ENCODE measurements at places on chromosomes 1 and 21.

DNA sequence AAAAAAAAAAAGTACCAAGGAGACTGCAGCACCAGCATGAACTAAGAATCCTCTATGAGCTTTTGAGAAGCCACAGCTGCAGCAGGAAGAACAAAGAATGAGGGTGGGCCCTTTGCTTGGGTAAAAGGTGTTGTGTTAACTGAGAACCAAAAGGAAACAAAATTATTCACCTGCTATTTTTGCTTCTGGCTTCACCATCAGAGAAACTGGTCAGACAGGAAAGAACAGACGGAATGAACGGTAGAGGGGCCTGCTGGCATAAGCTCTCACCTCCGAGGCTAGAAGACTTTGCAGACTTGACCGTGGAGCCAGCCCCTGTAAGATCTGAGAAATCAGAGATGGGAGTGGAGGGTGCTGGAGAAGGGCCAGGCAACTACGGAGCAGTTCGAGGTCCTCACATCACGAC lies 27.6 kb downstream of the IL10RB start:
- no peak for DNase-seq

DNA sequence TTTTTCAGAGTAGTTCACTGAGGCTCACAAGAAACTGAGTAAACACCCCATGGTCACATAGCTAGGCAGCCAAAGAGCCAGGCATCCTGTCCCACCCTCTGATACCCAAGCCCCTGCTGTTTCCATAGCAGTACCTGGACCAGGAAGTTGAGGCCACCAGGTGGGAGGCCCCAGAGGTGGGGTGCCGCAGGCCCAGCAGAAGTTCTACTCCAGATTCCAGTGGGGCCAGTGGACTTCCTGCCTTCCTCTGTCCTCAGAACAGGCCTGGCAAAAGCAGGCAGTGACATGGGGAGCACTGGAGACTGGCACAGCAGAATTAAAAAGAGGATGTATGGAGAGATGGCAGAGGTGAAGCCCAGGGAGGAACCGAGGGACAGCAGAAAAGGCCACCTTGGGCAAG lies 19.0 kb downstream of the FOXO6 start:
- no peak for DNase-seq

DNA sequence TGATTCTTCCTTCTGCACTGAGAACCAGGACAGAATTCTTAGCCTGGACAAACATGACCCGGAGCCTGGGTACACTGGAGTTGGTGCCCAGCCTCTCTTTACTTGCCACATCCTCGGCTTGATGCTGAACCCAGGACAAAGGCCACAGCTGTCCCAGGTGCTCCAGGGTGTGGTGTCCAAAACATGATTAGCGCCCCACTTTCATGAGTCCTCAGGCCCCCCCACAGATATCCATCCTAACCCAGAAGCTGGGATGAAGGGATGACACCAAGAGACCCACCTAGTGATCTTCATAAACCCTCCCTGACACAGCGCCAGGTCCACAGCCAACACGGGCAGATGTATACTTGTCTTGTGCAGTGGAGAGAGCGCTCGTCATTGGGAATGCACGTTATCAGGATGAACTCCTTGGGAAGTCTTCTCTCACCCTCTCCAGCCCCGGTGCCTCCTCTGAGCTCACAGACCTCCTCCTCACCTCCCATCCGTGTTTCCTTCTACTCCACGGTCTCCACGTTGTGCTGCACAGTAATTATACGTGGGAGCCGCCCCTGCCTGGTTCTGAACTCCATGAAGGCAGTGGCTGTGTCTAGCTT lies 3.6 kb downstream of the ABCA4 start:
- no peak for DNase-seq

DNA sequence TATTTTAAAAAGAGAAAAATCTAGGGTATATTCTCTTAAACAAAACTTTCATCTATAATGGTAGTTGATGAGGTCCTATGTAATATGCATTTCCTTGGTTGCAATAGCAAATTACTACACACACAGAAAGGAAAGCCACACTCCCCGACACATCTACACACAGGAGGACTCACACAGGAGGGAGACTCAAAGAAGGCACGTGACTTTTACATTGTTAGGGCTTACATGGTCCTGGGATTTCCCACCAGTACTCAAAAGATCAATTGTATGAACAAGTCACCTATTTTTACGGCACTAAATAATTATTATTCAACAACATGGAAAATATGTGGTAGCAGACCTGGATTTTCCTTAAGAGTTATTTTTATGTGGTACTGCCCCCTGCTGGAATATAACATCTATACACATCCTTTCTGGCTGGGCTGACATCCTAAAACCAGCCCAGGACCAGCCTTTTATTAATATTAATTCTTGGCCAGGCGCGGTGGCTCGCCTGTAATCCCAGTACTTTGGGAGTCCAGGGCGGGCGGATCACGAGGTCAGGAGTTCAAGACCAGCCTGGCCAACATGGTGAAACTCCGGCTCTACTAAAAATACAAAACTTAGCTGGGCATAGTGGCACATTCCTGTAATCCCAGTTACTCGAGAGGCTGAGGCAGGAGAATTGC lies 33.9 kb upstream of the LGALS8 start:
- DNase-seq = no peak

DNA sequence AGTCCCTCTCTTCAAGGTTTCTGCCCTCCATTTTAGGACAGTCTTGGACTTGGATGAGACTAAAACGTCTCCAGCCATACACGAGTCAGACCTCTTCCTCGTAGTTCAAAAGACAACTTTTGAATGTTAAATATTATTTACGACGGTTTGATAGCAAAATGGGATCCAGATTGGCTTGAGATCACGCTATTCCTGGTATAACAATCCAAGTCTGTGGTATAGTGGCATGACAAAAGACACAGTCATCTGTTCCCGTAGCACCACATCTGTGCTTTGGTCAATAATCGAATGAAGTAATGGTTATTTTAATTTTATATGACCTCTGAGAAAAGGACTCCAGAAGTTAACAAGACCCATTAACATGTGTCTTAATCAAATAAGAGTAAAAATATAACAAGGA lies 7.0 kb downstream of the PCP4 start:
- DNase-seq = no peak

GRCh38 chr1:3821447-3821846 lies 25.1 kb upstream of the LRRC47 start:
- DNase-seq = no peak

DNA sequence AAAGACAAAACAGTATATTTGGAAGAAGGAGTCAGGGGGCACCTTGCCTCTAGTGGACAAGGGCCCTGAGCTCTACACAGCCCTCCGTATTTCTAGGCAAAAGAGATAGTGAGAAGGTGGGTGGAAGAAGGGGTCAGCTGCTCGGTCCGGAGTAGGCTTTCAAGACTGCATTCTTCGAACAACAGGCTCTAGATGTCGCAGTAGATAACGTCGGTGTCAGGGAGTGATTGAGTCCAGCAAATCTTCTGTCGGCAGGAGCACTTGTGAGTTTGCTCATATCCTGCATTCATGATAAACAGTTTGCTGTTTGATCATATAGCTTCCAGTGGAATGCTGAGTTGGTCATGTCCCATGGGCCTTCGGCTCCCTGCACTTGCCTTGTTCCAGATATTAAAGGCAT lies 36.8 kb downstream of the DIPK1A start:
- no peak for DNase-seq

GRCh38 chr1:37822906-37823815 lies 15.2 kb upstream of the YRDC start:
- DNase-seq = no peak

GRCh38 chr21:46021978-46022544 lies 40.5 kb downstream of the COL6A1 start:
- DNase-seq = peak; percentile 37

Measured in gastrocnemius medialis (tissue), 4 donors.